ENCODE measurements at places on chromosomes 7 and 10. TPM values are rescaled to one million over a fixed set of nuclear protein-coding genes. Genes with fewer than 3 reads are reported as not detected.

ELMO1 gene
- total RNA-seq, result 27.0 TPM

SPOCK2 gene
- total RNA-seq, result 3.2 TPM

CYP2C8 gene
- 2.8 TPM for total RNA-seq

DNA sequence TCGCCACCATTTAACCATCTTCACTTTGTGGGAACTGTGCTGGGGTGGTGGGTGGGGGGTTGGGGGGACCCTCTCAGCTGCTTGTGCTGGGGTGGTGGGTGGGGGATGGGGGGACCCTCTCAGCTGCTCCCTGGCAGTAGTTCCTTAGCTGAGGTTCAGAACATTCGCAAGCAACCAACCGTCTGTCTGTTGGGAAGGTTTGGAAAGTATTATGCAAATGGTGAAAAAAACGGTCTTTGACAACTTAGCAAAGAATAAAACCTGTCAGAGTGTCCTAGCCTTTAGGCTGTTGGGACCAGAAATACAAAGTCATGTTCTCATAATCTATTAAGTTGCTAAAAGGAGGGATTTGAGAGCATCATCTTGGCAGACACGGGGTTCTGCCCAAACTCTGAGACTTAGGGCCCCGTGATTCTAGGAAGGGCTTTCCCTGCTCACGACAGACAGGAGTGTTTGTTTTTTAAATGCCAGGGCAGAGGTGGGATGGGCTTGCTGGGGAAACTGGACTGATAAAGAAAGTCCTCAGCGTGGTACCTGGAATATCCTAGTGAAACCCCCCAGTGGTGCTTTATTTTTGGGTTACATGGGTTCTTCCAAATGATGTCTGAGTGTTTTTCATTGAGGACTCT, 14.1 kb upstream of the SRGN start:
- no peaks in the 10 kb centered on the region for H3K4me1 ChIP-seq
- H3K4me3 ChIP-seq, result no peak overlapping the region
- no peaks in the 10 kb centered on the region for H3K27me3 ChIP-seq
- no peak for DNase-seq
- H3K27ac ChIP-seq, result no peak overlapping the region

TAS2R60 gene
- total RNA-seq, result not detected

DNA sequence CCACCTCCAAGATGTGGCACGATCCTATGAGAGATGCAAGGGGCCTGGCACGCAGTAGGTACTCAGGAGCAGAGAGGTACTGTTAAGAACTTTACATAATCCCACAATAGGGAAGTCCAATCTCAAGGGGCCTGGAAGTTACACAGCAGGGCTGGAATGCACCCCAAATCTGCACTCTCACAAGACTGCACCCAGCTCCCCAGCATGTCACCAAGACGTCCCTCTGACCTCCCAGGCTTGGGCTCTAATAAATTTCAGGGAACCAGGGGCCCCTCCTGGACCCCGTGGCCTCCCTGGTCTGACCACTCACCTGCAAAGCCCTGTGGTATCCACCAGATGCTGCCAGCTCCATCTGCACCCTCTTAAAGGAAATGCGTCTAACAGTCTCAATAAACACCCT, 94.9 kb downstream of the OAT start:
- no peak overlapping the region for H3K4me3 ChIP-seq
- H3K27me3 ChIP-seq, result no peaks in the 10 kb centered on the region
- no peak for DNase-seq
- no peaks in the 10 kb centered on the region for H3K36me3 ChIP-seq
- H3K27ac ChIP-seq, result no peak overlapping the region

- H3K27me3 ChIP-seq, result peaks cover 14% of the 10 kb centered on the region
- no peaks in the 10 kb centered on the region for H3K4me1 ChIP-seq
- no peak overlapping the region for H3K4me3 ChIP-seq
- H3K27ac ChIP-seq, result no peak overlapping the region
- no peaks in the 10 kb centered on the region for H3K36me3 ChIP-seq
These were observed 145.2 kb downstream of the DNAJB6 start for GRCh38 chr7:157482025-157482424.

GRCh38 chr10:91194497-91195179, 25.8 kb upstream of the PCGF5 start:
- no peak for DNase-seq
- H3K27ac ChIP-seq, result no peak overlapping the region
- no peaks in the 10 kb centered on the region for H3K36me3 ChIP-seq
- H3K4me3 ChIP-seq, result no peak overlapping the region
- no peaks in the 10 kb centered on the region for H3K4me1 ChIP-seq

GRCh38 chr7:156318426-156318825, 322.1 kb upstream of the RNF32 start:
- no peak overlapping the region for H3K27ac ChIP-seq
- H3K4me3 ChIP-seq, result no peak overlapping the region
- no peaks in the 10 kb centered on the region for H3K4me1 ChIP-seq
- H3K36me3 ChIP-seq, result no peaks in the 10 kb centered on the region
- no peak for DNase-seq

Data from neural progenitor cell (in vitro differentiated cells).